Activated naive CD8-positive, alpha-beta T cell treated with anti-CD3 and anti-CD28 coated beads, Interleukin-2, amount 50 U/mL, for 16 hours (primary cell): ENCODE measurements at places on chromosomes 7 and 10.

DNA sequence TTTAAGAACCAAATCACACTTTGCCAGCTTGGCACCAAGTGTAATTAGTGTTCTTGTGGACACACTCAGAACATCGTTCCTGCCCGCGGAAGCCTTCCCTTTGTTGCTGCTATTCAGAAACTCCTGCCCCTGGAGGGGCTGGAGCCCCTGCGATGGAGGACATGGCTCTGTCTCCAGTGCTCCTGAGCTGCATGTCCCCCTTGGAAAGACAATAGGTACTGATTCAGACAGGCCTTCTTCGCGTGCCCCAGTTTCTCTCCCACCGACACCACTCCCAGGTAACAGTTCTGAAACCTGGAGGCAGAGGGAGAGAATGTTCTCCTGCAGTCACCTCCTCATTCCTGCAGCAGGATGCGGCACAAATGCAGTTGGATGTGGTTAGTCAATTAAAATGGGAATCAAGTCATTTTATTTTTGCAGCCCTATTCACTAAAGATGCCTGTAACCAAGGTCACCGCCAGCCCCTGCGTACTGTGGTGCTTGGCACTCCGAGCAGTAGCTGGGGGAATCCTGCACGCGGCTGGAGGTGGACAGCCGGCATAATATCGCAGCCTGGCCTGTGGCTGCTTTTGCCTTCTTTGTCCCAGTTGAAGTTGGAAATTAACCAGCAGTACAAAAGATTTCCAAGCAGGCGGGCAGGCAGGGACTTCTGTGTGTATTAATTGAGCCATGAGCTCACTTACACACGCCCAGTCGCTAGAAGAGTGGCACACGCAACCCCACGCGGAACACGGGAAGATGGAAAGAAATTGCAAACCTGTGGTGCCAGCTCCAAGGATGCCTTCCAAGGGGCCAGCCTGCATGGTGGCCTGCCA lies 205.7 kb downstream of the EBF3 start:
- DNase-seq, result no peak

DNA sequence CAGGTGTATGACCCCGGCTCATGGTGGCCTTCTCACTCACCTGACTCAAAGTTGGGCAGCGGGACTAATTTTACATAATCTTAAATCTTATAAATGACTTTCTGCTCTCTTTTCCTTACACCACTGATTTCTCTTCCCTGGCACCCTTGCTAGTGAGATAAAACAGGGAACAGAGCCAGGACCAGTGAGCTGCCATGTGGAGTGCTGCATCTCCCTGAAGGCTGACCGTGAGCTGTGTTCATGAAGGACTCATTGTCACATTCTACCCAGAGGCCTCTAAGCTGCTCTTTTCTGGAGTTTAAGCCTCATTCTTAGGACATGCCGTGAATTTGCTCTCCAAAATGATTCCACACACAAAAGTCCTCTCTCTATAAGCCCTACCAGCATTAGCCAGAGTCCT lies 762.3 kb downstream of the AUTS2 start:
- no peak for DNase-seq

DNA sequence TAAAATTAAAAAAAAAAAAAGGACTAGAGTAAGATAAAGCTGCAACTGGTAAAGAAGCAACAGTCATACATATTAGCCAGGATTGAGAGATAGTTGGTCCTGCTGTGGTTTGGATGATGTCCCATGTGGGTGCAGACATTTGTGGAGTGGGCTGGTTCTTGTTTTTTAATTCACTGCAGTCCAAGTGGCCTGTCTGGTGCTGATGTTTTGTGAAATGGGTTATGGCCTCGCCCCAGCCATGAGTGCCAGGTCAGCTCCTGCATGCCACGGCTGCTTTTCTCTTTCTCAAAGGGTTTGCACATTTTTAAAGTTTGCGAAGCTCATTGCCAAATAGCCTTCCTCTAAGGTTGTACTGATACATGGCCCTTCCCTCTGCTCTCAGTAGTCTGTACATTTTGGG lies 14.1 kb upstream of the BTBD16 start:
- DNase-seq, result no peak

DNA sequence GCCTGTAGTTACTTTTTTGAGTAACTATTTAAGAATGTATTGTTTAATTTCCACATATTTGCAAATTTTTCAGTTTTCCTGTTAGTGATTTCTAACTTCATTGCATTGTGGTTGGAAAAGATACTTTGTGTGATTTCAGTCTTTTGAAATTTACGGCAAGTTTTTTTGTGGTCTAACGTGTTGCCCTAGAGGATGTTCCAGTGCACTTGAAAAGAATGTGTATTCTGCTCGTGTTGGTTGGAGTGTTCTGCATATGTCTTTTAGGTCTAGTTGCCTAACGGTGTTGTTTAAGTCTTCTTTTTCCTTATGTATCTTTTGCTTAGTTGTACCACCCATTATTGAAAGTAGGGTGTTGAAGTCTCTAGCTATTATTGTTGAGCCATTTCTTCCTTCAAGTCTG lies 59.7 kb downstream of the LCOR start:
- no peak for DNase-seq

GRCh38 chr10:97353945-97354344 lies 19.4 kb upstream of the FRAT2 start:
- DNase-seq, result no peak
